ENCODE measurements at places on chromosomes 2 and 18.

GRCh38 chr2:230861552-230862255 lies 3.0 kb upstream of the ITM2C start:
- DNase-seq = no peak

DNA sequence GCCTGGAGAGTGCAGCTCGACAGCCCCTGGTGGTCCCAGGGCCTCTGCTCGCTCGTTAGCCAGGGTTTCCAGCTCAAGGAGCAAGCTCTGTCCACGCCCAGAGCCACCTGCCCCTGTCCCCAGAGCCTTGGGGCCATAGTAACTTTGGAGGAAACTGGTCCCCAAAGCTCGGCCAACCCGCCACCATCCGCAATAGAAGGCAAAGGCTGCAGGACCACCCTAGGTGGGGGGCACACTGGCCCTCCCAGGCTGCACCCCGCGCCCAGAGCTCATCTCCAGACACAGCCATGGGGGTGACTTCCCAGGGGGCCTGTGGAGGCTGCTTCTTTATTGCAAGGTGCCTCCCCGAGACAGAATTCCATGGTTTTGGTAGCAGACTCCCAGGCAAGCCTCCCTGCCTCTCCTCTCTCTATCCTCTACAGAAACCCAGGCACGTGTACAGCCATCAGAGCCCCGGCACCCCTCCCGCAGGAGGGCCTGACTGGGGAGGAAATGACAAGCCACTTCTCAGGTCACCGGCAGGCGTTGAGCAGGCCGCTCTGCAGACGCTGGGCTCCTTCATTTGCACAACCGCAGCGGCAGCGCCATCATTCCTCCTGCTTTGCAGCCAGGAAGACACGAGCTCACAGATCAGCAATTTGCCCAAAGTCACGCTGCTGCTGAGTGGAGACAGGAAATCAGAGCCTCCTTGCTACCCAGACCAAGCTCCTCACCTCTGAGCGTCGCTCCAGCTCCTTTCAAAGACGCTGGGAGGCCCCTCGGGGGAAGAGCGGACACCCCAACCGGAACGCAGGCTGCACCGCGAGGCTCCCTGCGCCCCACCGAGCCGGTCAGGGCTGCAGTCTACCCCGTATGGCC lies 80.2 kb downstream of the NDUFA10 start:
- DNase-seq = no peak

- DNase-seq = no peak
These were observed 3.2 kb downstream of the GALNT5 start for GRCh38 chr2:157260533-157261198.

DNA sequence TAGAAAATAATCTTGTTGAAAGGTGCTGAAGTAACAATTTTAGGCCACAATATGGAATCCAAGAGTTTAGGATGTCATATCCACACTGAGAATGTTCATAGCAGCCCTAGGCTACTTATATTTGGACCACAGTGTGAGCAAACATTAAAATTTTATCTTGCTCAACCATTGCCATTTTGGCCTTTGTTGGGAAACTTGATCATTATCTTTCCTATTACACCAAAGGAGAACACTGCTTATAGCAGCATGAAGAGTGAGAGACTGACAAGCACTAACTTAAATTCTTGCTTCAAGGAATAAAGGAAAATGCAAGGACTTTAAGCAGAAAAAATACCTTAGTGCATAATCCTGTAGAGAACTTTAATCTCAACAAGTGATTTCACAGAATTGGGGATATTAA lies 86.3 kb upstream of the LRRTM4 start:
- DNase-seq = no peak

- peak; percentile 47 for DNase-seq
These were observed 165.6 kb downstream of the SMAD7 start for GRCh38 chr18:48785091-48785614.

DNA sequence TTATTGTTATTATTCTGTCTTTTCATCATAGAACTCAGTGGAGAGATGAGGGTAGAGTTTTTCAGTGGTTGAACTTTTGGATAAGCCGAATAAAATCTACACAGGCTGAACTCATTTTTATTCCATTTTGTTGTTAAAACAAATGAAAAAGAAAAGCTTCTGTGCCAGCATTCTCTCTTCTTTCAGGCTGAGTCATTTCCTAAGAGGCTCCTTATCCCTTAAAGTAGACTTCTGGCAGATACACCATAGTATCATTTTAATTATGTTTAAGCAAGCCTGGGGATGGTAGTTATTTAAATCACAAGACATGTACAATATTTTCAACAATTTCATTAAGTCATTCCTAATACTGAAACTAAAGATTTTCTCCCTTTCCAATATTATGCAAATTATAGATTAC lies 1364.0 kb upstream of the NRXN1 start:
- DNase-seq = no peak

GRCh38 chr2:212708355-212708754 lies 169.8 kb upstream of the ERBB4 start:
- DNase-seq = no peak

GRCh38 chr2:114688241-114688640 lies 245.8 kb downstream of the DPP10 start:
- no peak for DNase-seq

DNA sequence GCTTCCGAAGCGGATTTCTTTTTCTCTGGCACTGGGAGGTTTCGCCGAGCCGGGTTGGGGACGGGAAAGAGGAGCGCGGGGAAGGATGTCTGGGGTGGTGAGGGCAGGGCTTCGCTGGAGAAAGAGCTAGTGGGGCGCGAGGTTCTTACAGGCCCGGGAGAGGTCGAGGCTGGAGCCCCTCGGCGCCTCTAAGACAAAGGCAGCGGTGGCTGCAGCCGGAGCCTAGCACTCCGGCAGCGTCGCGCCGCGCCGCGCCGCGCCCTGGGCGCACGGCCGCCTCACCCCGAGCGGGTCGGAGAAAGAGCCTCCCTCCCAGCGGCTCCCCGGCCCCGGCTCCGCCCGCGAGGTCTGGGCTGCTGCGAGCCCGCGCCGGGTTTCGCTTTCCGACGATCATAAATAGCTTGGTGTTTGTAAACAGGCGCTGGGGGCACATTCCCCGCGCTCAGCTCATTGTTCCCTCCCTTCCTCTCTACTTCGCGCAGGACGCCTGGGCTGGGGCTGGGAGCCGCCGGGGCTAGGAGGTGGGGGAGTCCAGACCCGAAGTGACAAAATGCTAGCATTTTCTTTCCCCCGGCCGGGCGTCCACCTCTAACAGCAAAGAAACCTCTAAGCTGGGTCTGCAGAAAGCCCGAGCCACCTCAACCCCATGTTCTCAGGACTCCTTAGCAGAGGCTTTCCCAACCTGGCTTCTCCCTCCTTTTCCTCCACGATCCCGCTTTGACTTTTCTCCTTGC lies 813 bp upstream of the MEIS1 start:
- DNase-seq = no peak

- no peak for DNase-seq
These were observed 12.5 kb upstream of the GPR39 start for GRCh38 chr2:132404056-132404455.

DNA sequence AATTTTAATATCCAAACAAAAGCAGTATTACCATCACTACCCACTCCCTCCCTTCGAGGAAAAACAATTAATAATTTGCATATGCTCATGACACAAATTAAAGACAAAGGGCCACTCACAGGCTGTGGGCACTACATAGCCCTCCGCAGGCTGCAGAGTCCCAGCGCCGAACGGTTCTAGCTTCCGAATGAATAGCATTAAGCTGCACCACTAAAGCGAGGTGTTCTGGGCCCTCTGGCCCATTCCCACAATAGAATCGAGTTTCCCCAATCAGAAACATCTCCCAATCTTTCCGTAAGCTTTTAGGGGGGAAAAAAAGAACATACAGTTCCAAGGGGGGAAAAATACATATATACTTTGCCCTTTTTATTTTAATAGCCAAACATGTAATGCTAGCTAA lies 14.5 kb upstream of the SIX3 start:
- DNase-seq = no peak

GRCh38 chr18:12398625-12399024 lies 9.1 kb upstream of the PRELID3A start:
- no peak for DNase-seq

GRCh38 chr2:112811276-112811831 lies 25.2 kb downstream of the IL1B start:
- DNase-seq = no peak

DNA sequence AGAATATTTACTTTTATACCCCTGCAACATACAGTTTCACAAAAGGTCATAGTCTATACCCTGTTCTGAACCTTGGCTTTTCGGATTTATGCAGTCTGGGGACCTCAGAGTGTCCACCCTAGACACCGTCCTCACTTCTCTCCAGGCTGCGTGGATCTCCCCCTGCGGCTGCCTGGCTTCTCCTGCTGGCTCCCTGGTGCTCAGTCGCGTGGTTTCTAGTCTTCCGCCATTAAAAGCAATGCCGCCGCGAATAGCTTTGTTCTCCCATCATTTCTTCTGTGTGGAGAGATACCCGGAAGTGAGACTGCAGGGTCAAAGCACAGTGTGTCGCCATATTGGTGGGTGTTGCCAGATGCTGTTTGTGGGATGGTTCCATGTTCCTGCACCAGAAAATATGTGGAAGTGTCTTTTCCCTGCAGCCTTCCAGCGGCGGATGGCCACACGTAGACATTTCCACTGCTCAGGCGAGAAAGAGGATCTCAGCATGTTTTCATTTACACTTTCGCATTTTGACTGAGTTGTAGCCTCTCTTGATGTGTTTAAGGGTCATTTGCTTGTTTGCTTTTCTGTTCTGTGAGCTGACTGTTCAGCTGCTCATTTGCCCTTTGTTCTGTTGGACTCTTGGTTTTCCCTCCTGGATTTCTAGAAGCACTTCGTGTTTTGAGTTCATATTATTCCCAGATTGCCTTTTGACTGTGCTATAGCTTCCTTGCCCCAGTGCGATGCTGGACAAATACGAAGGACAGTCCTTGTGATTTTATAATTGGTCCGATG lies 22.9 kb upstream of the ASB1 start:
- DNase-seq = no peak

GRCh38 chr2:216315802-216316603 lies 56.3 kb downstream of the MARCHF4 start:
- no peak for DNase-seq

DNA sequence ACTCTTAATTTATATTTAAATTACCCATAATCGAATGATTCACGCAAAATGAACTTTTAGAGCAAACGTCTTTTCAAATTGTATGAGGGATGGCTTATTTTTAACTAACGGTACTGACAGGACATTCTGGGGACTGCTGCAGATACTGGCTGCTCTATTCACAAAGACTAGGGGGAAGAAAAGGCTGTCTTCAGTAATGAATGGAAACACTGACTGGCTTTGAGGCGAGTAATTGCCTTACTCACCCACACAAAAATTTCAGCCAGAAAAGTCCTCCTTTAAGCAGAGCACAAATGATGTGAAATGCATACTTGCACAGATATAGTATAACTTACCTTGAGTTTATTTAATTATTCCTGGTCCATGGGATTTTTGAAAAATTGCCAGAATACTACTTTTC lies 852.6 kb downstream of the DPP10 start:
- no peak for DNase-seq

- DNase-seq = no peak
These were observed 117.3 kb downstream of the FEZ2 start for GRCh38 chr2:36480636-36481035.

DNA sequence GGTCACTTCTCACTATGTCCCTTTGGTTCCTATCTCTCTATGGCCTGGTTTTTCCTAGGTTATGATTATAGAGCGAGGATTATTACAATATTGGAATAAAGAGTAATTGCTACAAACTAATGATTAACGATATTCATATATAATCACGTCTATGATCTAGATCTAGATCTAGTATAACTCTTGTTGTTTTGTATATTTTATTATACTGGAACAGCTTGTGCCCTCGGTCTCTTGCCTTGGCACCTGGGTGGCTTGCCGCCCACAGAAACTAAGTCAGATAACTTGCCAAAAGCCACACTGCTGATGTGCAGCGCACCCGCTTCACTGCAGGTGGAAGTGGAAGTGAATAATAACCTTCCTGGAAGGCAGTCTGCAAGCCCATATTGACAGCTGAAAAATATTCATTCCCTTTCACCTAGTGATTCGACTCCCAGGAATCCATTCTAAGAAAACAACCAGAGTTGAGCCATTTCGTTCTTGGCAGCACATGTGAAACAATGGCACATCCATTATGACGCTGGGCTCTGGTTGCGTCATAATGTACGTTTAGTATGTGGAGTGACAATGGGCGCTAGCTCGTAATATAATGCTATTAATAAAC lies 725 bp upstream of the ANKRD53 start:
- DNase-seq = no peak

- no peak for DNase-seq
These were observed 158.1 kb upstream of the SKOR2 start for GRCh38 chr18:47409519-47409918.

GRCh38 chr2:205563646-205564045 lies 118.7 kb upstream of the NRP2 start:
- DNase-seq = no peak

- no peak for DNase-seq
These were observed 980.8 kb downstream of the TSN start for GRCh38 chr2:122736279-122736678.

- no peak for DNase-seq
These were observed 241.3 kb downstream of the PAX3 start for GRCh38 chr2:222057347-222058073.

DNA sequence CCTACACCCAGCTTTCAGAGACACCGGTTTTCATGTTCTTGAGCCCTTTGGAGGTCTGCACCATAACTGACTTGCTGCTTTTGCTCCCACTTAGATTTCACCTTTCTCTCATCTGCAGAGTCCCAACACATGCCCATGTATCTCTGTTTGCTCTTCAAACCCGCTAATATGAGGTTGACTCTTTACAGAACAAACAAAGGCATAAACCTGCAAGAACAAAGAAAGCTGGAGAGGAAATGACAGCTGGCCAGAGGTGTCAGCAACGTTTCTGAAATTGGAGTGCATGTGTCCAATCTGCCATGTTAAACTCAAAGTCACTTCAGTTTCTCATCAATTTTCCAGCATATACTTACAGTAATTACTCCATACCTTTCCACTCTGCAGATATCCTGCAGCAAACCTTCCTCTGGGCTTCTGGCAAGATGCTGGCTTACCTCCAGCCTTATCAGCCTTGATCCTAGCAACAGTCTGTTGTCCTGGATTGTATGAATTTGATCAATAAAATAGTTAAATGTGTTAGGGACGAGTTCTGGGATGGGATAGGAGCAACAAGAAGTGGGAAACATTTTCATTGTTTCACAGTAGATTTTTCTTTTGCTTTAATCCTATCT lies 157.4 kb downstream of the FHOD3 start:
- no peak for DNase-seq

DNA sequence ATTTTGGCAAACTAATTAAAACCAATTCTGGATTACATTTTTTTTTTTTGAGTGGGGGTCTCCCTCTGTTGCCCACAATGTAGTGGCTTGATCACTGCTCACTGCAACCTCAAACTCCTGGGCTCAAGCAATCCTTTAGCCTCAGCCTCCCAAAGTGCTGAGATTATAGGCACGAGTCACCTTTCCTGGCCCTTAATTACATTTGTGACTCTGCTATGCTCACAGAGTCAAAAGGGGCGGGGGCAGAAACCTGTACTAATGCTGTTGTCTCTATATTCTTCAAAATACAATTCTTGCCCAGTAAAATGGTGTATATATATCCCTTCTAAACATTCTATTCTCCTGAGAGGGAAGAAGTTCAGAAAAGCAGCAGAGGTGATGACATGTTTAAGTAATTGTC lies 23.2 kb downstream of the PRKD3 start:
- DNase-seq = no peak
